ENCODE measurements at places on chromosomes 5 and 9.

DNA sequence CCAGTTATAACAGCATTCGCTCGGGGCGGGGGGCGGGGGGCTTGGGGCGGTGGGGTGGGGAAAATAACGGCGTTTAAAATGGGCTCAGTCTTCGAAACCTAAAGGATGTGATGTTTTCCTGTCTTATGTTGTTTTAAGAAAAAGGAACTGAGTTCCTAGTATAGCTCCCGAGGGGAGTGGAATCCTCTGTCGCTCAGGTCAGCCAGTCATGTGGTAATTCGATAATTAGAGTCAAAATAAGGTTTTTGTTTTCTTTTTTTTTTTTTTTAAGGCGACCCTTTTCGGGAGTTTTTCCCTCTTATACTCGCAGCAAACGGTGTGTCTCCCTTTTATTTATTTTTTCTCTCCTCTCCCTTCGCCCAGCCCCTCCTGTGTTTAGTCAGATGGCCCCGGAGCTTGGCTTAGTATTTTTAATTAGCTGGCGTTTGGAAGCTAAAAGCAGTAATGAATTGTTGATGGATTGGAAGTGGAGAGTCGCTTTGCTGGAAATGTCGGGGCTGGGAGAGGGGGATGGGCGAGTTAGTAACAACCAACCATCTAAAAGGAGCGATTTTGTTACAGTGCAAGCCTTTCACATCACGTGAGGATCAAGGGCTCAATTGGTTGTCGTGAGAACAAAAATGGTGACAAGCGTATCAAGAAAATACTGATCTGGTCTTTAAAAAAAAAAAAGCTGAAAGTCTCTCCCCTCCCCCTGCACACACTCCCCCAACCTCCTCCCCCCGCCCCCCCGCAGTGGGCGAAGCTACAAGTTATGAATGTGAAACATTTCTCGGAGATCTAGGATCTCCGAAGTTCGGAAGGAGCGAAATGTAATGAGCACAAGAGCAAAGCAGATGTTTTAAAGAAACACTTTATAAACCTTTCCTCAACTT is 714 bp upstream of the ZNF608 start:
- DNase-seq = peak; percentile 93

DNA sequence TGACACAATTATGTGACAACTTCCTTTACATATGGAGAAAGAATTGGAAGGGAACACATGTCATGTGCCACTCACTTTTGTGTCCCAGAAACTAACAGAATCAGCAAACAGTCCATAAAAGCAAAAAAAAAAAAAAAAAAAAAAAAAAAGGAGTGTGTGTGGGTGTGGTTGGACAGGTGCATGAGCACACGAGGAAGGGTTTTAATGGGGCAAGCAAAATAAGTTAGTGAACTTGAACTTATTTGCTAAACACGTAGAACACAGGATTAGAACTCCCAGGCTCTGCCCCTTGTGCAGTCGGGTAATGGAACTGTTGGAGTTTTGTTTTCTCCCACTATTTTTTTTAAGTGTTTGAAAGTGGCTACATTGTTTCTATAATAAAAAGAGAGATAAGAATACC is 74.8 kb upstream of the PJA2 start:
- no peak for DNase-seq

- DNase-seq = no peak
Measured at GRCh38 chr9:76451234-76451633, 7.7 kb upstream of the GCNT1 start.

- peak; percentile 49 for DNase-seq
Measured at GRCh38 chr5:111703662-111704061, 53.3 kb downstream of the NREP start.

GRCh38 chr5:170552621-170553115 is 48.8 kb downstream of the KCNIP1 start:
- peak; percentile 12 for DNase-seq

GRCh38 chr9:94148419-94148818 is 64.2 kb downstream of the PTPDC1 start:
- no peak for DNase-seq

DNA sequence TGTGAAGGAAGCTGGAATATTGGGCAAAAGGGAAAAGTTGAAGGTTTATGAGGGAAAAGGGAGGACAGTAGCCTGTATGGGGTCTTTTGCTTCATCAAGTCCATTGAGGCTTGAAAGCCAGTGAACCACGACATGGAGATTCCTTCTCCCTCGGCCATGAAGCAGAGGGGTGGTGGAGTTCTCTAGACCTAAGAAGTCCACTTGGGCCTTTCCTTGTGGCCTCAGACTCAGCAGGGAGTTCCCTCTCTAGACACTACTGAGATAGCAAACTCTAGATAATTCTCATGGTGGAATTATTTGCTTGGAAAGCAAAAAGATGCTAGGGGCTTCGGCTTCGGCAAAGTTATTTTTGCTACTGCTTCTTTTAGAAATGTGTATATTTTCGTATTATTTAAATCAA is 78.5 kb downstream of the FOXD1 start:
- no peak for DNase-seq

DNA sequence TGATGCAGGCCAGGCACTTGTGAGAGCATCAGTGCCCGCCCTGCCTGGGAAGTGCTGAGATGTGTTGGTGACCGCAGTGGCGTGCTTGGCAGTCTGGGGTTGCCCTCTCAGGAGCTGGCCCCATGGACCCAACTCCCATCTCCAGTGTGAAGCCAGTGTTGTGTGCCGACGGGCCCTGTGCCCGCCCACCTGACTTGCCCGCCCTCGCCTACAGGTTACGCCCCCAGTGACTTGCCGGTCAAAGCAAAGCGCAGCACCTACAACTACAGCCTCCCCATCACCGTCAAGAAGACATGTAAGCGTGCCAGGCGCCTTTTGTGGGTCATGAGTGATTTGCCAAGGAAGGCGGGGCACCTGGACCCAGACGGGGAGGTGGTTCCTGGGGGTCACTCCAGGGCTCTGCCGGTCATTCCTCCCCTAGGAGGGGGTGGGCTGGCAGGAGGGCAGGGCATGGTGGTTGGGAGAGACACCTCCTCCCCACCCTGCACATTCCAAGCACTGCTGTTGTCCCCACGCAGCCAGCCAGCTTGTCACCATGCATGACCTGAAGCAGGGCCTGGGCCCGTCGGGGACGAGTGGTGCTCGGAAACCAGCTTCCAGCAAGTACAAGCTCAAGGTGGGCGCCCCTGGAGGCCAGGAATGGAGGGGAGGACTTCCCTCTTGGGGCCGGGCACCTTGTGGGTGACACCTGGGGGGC is 7.4 kb upstream of the CEL start:
- no peak for DNase-seq

DNA sequence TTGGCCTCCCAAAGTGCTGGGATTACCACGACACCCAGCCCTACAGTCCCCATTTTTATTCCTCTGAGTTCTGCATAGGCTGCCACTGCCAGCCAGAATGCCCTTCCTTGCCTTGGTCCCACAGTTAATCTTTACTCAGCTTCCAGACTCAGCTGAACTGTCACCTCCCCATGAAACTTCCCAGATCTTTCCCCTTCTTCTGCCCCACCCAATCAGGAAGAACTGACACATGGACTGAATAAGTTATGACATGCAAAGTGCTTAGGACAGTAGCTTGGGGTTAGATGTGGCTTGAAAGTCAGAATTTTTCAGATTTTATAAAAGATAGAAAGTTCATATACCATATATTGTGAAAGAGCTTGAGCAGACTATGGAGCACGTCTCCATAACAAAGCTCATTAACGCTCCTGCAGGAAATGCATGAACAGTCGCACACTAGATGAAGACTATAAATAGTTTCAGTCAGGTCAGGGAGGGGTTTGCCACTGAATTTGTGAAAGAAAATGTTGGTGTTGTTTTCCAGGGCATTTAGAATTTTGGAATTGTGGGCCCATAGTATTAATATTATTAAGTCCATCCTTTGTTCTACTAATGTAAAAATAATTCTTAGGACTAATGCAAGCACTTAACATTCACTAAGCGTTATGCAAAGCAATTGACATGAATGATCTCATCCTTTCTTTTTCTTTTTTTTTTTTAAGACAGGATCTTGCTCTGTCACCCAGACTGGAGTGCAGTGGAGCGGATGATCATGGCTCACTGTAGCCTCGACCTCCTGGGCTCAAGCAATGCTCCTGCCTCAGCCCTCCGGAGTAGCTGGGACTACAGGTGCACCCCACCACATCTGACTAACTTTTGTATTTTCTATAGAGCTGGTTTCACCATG is 36.1 kb upstream of the DENND1A start:
- no peak for DNase-seq

- DNase-seq = no peak
Measured at GRCh38 chr5:50420343-50420935, 20.6 kb downstream of the EMB start.

DNA sequence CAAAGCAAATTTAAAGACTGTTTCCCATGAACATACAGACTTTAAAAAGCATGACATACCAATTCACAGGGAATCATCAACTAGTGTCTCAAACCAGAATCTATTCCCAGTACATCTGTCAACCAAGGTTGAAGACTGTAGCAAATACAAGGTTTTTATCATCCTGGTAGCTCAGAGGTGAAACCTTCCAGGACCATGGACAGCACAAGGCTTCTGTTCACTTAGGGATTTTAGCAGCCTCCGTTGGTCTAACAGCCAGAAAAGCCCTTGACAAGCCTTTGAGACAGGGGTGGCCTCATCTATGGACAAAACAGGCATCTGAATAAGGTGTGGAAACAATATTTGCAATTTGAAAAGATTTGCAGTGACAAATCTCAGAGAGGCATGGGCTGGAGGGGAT is 119.0 kb downstream of the TRIM32 start:
- DNase-seq = peak; percentile 44
